ENCODE measurements at places on chromosomes 2 and 18.
A peak's percentile ranks its signal among the peaks of the same experiment; 100 is the strongest.

- no peak for DNase-seq
Measured at GRCh38 chr2:171176516-171176915, 15.8 kb upstream of the TLK1 start.

- no peak for DNase-seq
Measured at GRCh38 chr18:9081940-9082339, 20.6 kb upstream of the NDUFV2 start.

DNA sequence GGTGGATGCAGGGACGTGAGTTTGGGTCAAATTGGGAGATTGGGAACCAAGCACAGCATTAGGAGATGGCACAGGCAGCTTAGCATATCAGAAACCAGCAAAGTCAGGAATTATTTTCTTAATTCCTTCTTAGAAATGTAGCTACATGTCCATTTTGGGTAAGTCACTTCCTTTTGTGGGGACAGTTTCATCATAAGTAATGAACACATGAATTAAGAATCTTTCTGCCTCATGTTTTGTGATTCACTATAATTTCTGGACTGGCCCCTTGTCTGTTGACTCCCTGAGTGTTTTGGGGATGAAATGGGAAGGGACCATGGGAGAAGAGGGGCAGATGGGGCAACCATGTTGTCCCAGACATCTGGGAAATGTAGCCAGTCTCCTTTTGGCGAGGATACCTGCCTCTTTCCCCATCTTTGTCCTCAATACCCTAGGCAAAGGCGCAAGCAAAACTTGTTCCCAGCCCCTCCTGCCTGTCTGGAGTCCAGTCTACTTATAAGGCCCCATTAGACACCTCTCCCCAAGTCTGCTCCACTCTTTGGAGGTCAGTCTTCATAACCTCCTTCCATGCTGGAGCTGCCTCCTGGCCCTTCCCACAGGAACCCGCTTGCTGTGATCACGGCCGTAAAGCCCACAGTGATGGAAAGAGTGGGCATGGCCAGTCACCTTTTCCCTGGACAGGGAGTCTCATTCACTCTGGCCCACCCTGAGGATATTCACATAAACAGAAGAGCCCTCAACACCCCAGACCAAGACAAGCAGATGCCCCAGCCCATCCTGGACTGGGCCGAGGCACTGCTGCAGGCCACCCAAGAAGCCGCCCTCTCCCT lies 25.7 kb downstream of the MTHFD2 start:
- DNase-seq, result no peak

- DNase-seq, result no peak
Measured at GRCh38 chr2:238791354-238791753, 56.5 kb upstream of the TWIST2 start.

GRCh38 chr2:236086971-236087465 lies 81.2 kb downstream of the GBX2 start:
- no peak for DNase-seq

DNA sequence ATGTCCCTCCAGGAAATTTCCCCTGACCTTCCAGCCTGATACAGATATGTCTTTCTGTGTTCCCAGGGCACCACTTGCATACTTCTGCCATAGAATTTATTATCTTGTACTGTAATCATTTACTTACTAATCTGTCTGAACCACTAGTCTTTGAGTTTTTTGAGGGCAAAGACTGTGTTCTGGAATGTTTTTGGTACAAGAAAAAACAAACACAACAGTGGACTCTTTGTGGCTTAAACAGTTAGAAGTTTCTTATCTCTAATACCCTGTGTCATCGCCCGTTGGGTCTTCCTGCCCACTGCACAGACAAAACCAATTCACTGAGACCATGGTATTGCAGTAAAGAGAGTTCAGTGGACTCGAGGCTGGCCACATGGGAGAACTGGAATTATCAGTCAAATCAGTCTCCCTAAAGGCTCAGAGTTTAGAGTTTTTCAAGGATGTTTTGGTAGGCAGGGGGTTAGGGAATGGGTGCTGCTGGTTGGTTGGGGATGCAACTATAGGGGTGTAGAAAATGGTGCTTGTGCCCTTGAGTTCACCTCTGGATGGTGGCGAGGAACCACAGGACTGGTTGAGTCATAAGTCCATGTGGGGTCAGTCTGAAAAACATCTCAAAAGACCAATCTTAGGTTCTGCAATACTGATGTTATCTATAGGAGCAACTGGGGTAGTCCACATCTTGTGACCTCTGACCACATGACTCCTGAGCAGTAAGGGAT lies 20.3 kb downstream of the RALB start:
- no peak for DNase-seq

DNA sequence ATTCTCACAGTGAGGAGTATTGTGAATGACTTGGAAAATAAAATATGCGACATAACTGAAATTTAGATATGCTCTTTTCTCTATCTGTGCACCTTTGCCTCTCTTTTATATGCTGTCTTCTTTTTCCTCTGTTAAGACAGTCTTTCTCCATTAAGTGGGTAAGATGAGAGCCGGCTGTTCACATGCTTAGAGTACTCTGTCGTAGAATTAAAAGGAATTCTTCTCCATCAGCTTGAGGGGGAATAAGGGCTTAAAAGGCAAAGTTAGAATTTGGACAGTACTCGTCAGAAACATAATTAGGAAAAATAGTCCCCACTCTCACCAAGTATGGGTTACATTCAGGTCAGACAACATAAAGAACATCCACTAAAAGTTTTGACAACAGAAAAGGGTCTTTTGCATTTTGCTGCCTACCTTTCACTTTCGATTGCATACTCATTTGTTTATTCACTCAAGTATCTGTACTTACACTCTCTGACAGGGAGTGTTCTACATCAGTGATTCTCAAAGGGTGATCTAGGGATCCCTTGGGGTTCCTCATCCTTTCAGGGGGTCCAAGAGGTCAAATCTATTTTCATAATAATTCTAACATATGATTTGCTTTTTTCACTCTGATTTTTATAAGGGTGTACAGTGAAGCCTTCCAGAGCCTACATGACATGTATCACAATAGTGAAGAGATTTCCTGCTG lies 48.0 kb downstream of the ARHGAP15 start:
- no peak for DNase-seq

- DNase-seq, result no peak
Measured at GRCh38 chr2:156430980-156431358, 5.2 kb upstream of the GPD2 start.

DNA sequence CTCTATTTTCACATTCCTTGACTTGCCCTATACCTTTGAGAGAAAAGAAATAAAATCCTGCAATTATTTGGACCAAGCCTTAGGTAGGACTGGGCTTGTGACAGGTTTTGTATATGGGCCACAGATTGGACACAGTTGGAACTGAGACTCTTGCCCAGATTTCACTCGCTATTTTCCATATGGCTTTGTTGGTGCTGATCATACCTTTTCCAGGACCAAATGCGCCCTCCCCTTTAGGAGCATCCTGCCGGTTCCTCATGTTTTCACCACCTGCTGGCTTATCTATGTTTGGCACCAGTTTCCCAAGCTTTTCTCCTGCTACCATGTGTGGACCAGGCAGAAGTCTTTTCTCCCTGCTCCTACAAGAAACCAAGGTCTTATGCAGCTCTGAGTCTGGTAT lies 494.9 kb downstream of the EPHA4 start:
- no peak for DNase-seq

DNA sequence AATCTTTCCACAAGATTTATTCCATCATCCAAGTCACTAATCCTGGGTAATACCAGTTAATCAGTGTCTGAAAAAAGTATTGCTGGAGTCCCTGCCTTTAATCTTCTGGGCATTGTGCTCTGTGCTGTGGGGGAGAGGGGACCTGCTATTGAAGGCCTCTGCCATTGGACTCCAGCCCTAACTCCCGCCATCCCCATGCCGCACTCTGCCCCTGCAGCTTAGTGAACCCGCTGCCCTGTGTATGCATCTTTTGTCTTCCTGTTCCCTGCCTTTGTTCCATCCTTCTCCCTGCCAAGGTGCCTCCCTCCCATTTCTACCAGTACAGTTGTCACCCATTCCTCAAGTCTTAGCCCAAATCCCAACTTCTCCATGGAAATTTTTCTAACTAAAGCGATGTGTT lies 113.8 kb upstream of the EPAS1 start:
- no peak for DNase-seq

GRCh38 chr2:15763106-15763821 lies 171.6 kb downstream of the DDX1 start:
- no peak for DNase-seq

DNA sequence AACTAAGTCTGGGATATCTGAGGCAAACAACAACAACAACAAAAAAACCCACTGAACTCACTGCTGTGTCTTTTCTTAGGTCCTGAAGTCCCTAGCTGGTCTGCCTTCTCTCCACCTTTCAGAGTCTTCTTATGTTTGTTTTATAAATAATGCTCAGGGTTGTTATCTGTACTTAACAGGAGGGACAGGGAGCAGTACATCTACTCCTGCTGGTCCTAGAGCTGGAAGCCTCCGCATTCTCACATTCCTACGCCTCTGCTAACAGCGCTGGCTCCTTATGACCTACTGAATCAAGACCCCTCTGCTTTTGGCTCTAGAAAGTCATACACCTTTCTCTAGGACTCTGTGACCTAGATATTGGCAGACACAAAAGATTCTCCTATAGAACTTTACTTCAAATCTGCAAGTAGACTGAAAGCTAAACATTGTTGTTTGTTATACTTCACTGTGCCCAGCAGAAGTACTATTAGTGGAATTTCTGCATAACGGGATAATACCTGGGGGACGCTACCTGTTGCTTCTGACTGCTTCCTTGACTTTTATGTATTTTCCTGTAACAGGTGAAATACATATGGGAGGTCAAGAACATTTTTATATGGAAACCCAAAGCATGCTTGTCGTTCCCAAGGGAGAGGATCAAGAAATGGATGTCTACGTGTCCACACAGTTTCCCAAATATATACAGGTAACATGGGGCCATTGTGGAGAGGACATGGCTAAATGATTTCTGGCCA lies 48.6 kb downstream of the AOX1 start:
- no peak for DNase-seq

GRCh38 chr2:108370080-108370479 lies 7.7 kb upstream of the SULT1C4 start:
- no peak for DNase-seq

GRCh38 chr2:173252581-173252980 lies 102.1 kb upstream of the CDCA7 start:
- DNase-seq, result no peak

- DNase-seq, result no peak
Measured at GRCh38 chr2:240958366-240959213, 39.8 kb upstream of the SNED1 start.

DNA sequence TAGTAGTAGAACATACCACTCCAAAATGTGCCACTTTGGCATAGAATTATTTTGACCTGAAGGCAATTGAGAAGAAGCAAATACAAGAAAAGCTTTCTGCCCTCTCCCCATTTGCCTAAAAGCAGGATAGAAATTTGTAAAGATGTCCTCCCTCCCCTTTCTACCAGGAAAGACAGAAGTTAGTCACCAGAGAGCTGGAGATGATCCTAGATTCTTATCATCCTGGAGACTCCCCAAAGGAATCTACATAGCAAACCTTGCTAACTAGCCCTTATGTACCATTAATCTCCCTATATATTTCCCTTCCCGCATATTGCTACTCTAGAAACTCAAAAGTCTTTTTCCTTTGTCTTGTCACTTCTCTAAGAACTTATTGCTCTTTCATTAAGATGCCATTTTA lies 12.6 kb upstream of the TMEM37 start:
- no peak for DNase-seq

DNA sequence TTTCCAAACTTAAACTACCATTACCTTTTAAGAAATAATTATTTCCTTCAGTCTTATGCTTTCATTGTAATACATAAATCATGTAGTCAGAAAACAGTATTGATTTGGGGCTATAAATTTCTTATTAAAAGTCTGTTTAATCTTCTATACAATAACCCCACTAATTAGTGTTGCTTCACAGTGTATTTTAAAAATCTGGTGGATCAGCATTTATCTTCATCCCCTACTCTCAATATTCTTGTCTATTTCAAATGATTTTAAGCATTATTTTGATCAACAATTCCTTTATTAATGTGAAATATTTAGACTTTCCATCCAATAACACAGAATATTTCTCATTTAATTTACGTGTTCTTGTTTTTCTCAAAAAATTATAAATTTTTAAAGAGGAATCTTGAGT lies 32.5 kb upstream of the SDC1 start:
- no peak for DNase-seq

GRCh38 chr18:76803814-76804213 lies 18.5 kb upstream of the ZNF236 start:
- peak; percentile 71 for DNase-seq

DNA sequence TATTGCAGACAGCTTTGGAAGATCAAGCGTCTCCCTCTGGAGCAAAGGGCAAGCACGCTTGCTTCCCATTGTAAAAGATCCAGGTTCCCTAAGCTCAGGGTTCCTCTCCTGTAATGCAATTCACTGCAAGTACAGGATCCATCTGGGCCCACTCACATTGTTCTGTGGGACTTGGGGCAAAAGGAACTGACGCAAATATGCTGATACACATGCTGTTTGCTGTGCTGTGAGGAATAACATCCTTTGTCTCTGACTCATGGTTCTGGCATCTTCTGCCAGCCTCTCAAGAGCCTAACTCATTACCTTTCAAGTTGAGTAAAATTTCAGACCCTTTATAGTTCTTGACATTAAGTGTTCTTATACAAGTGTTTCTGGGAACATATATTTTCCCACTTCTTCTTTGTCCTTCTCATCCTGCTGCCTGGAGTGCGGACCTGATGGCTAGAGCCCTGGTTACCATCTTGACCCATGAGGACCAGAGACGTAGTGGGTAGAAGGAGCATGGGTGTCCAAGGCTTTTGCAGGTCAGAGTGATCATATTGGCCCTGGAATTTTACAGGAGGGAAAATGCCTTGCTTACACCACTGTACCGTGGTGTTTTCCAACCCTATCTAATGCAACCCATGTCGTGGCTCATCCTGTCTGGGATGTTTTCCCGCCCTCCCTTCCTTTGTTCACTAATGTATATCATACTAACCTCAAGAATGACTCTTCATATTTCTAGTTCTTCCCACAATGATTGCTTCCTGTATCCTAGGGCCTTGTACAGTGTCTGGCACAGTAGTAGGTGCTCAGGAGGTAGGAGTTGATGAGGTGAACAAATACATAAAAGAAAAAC lies 145.7 kb upstream of the GLI2 start:
- DNase-seq, result no peak

- no peak for DNase-seq
Measured at GRCh38 chr2:59000796-59001195, 759.7 kb upstream of the FANCL start.

- DNase-seq, result no peak
Measured at GRCh38 chr2:776487-776886, 99.3 kb upstream of the TMEM18 start.

GRCh38 chr2:44120428-44120827 lies 48.2 kb upstream of the PPM1B start:
- peak; percentile 3 for DNase-seq

DNA sequence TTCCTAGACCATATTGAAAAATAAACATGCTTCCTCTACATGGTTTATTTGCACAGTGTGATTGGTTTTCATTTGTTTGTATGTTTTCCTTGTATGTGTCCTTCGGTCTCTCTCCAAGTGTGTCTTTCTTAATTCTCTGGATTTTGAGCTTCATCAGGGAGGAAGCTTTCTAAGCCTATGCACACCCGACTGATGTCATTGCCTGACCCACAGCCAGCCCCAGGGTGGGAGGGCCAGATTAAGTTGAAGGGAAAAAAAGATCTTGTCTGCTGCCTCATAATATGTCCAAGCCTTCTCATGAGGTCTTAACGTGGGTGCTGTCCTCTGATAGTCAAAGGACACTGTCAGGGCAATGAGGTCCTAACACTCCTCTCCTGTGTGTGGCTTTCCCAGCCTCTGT lies 115.2 kb downstream of the MARCHF4 start:
- no peak for DNase-seq

- DNase-seq, result no peak
Measured at GRCh38 chr2:231127936-231128335, 3.1 kb upstream of the HTR2B start.
